ENCODE measurements at places on chromosomes 3 and 15.

DNA sequence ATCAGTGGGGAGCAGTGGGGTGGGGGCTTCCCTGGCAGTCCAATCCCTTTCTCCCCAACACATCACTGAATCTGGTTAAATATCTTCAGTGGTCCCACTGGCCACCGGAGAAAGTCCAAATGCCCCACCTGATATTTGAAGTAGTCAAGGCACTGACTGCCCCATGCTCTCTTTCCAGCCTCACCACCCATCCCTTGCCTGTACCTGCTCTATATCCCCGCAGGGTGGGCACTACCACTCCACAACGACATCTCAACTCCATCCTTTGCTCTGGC, 101.7 kb downstream of the DAPK2 start:
- DNase-seq: no peak

DNA sequence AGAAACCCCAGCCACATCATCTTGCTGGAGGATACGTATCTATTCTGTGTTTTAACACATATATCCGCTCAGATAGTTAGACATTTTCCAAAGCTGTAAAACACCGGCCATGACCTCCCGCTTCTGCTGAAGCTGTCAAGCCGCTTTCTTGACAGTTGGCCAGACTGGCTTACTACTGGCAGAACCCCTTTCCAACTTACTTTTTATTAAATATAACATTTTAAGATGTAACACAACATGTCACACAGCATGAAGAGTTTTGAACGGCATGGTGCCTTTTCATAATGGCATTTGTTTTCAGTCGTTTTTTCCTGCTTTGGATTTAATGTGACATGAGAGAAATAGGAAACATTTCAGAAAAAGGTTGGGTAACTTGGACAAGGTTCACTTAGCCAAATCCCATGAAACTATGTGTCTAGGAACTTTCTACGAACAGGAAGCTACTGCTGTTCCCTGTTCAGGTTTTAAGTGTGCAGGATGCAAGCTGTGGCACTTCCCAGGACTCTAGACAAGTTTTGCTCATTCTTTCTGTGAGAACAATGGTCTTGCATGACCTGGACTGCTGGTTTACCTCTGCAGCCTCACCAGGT, 281.4 kb downstream of the THSD4 start:
- DNase-seq: no peak

GRCh38 chr3:139204728-139205127, 139.1 kb upstream of the MRPS22 start:
- no peak for DNase-seq

DNA sequence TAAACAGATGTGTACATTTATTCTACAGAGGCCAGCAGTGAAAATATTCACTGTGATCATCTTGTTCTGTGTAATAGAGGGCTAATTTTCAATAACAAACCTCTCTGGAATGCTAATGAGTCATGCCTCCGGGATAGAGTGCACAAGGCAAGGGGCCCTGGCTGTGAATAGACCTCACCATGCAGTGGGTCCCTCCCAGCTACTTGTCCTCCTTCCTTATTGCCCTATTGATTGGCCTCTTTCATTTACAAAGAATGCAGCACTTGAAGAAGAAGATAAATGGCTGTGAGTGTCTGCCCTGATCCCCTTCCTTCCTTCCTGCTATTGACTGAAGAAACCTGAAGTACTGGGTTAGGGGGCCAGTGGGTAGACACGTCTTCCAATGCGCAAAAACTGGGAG, 436.3 kb downstream of the WDR72 start:
- no peak for DNase-seq

- no peak for DNase-seq
Measured at GRCh38 chr3:71688121-71688520, 37.1 kb downstream of the EIF4E3 start.

GRCh38 chr15:45640616-45641015, 5.8 kb downstream of the SQOR start:
- DNase-seq: no peak

- DNase-seq: no peak
Measured at GRCh38 chr3:190121061-190121377, 322 bp upstream of the P3H2 start.

DNA sequence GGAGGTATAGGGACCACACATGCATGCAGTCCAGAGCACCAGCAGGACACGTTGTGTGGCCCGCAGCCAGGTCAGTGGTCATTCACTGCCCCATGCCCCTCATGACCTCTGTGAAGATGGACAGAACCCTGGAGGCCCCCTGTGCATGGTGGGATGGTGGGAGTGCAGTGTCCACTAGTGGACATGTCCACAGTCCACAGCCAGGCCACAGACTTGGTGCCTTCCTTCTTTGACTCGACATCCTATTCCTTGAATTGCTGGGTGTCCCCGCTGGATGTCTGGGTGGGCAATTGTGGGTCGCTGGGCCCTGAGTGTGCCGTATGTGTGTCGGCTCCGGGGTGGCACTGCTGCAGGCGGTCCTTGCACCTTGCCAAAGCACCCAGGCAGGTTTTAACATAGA, 35.7 kb downstream of the KLF15 start:
- DNase-seq: no peak

DNA sequence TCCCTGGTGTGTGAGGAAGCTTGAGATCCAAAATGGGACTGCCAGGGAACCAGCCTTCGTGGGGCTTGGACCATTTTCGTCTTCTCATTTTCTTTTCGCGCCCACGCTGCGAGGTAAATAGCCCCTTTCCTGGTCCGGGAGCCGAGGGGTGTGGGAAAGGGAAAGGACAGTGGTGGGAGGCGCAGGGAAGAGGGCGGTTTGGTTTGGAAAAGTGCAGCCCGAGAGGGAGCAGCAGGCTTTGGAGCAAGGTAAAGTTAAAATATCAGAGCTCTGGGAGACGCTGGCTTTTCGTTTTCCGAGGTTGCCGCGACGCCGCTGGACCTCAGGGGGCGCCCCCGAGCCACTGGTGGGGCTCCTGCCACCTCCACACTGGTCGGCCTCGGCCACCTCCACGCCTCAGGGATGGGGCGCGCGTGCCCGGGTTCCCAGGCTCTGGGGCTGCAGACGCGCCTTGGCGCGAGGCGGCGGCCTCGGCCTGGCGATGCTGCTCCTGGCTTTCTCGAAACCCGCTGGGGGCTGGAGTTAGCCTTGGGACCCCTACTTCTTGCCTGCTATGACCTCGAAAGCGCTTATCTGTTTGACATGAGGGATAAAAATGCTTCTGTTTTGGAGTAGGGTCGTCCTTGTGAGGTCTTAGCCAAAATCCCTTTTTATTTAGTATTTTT, 3.2 kb downstream of the PTPRG start:
- peak; percentile 61 for DNase-seq

DNA sequence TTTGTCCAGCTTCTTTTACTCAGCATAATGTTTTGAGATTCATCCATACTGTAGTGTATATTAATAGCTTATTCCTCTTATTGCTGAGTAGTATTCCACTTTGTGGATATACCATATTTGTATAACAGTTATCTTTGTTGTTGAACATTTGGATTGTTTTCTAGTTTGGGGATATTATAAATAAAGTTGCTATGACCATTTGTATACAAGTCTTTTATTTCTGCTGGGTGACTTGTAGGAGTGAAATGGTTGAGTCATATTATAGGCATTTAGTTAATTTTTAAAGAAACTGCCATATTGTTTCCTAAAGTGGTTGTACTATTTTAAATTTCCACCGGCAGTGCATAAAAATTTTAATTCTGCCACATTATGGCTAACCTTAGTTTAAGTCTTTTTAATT, 53.4 kb downstream of the RPL39L start:
- no peak for DNase-seq

DNA sequence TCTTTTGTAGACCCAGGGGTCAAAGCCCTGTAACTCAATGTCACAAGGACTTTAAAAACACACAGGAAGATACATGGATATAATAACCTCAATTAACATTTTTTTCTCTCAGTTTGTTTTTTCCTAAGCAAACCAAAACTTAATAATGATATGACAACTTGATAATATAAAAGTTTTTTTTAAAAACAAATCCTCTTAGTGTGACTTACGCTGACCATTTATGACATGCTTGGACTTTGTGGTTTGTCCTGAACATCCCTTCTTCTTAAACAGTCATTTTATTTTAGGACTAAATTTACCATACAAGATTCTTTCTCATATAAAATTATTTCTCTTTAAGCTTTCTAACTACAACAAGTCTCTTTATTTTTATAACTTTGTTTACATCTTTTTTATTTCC, 25.4 kb upstream of the FAM3D start:
- DNase-seq: no peak

- DNase-seq: no peak
Measured at GRCh38 chr15:75178171-75178937, 23.3 kb upstream of the C15orf39 start.

DNA sequence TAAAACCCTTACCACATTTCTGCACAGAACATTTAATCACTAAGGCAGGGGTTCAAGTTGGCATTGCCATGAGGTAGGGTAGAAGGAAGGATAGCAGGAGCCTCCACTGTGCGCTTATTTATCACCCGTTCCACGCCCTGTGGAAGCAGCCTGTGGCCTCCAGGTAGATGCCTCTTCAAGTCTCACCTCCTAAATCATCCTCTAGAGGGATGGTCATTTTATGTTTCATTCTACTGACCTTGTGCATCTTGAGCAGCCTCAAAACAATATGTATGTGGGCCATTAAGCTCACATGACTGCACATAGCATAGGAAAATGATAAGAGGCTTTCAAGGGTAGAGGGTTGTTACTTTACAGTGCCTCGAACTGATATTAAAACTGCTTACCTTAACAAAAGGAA, 546.2 kb downstream of the GRM7 start:
- DNase-seq: no peak

DNA sequence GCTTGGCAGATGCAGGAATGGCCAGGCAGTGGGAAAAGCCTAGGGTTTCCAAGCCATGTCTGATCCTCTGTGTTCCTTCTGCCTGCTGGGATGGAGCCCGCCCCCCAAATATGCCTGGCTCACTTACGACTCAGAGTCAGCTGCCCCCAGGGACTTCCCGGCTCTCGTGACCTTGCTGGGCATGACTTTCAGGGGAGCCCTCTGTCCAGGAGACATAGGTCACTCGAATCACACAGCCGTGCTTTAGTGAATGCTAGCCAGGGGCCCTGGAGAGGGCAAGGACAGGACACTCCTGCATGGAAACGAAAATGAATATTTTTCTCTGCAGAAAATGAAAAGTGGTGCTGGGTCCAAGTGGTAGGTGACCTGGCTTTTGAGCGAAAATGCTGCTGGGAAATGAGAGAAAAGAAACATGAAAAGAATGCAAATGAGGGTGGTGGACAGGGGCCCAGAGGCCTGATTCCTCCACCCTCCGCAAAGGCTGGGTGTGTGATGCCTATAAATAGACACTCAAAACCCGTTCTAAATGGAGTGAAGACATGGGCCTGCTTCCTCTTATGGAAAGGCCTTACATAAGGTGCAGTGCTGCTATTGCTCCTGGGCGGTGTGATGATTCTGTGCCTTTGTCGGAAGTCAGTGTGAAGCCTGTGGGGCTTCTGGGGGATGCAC, 107.4 kb downstream of the APBA2 start:
- DNase-seq: no peak

DNA sequence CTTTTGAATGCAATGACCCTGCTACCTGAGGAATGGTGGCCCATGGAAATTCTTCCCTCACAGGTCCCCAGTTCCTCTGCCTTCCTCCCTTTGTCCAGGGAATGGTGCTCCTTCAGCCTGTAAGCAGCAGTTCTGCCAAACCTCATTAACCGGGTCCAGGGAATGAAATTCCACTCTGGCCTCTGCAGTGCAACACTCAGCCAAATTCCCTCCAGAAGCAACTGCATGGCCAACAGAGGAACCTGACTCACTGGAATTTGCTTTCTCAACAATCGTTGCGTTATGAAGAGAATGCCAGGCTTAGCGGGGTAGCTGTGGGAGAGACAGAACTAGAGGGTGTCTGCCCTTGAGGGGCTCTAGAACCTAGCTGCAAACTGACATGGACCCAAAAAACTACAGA, 449.4 kb upstream of the PROK2 start:
- DNase-seq: no peak

DNA sequence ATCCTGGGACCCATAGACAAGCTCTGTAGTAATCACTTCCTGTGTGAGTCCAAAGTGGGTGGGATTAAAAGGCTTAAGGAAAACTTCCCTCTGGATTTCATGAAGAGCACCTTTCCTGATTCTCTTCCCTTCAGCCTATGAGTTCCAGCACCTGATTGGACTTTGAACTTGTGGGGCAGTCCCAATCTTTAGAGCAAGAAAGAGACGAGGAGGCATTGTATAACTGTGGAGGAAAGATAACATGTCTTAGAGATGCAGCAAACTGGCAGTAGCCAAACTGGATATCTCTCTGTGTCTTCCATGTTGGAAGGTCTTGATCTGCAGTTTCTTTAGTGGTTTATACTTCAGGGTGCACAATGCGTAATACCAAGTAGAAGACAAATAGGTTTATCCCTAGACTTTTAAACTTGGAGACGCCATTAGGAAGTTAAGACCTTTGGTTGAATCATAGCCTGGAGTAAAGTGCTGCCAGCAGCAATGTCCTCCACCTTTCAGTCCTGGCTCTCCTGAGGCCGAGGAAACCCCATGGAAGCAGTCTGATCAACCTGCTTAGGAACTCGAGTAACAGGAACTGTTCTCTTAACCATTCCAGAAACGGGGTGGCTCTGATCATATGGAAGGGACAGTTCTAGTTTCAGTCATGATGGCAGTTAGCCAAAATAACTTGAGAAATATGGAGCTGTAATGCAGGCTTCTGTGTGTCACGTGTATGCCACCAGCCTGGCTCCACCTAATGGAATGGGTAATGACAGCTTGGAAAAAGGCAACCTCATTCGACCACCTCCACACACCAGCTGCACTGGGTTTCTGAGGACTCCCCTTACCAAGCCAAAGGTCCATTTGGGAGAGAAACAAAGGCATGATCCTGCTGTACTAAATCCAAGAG, 4.7 kb downstream of the EIF1B start:
- no peak for DNase-seq

GRCh38 chr15:40008061-40008765, 30.8 kb downstream of the SRP14 start:
- no peak for DNase-seq

DNA sequence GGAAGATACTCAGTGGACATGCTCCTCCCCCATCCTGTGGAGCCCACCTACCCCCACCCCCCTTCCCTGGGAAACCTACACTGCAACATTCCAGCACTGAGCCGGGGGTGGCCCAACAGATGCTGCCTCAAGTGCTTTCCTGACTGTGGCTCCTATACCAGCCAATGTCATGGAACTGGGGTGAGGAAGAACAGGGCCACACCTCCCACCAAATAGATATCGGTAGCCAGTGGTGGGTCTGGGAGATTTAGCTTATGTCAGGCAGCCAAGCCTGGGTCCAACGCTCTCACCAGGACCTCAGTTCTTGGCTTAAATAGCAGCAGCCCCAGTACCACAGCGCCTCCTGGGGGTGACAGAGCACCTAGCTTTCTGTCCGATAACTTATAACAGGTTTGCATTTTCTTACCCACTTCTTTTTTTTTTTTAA, 30.3 kb downstream of the CDC25A start:
- DNase-seq: no peak

- DNase-seq: no peak
Measured at GRCh38 chr15:70974004-70974832, 81.6 kb downstream of the LRRC49 start.

GRCh38 chr3:151227266-151227806, 24.3 kb upstream of the GPR171 start:
- no peak for DNase-seq

GRCh38 chr3:16509721-16510619, 3.5 kb downstream of the RFTN1 start:
- no peak for DNase-seq

All from caudate nucleus (tissue), 63 donors.